BE2C (cell line): ENCODE measurements at places on chromosomes 12 and 14.
A peak's percentile ranks its signal among the peaks of the same experiment; 100 is the strongest.

DNA sequence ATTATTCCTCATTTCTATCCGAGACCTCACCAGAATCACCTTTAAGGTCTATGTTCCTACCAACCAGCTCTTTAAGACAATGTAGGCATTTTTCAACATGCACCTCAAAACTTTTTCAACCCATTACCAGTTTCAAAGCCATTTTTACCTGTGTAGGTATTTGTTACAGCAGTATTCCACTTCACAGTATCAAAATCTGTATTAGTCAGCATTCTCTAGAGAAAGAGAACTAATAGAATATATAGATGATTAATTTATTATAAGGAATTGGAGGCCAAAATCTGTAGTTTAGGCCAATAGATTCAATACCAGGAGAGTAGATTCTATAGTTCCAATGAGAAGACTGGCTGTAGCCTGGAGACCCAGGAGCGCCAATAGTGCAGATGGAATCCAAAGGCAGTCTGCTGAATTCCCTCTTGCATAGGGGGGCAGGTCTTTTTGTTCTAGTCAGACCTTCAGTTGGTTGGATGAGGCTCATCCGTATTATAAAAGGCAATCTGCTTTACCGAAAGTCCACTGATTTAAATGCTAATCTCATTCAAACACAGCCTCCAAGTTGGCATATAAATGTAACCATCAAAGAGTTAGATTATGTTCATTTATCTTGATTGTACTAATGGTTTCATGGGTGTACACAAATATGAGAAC, 151.6 kb upstream of the SYT1 start:
- no peak for DNase-seq

- no peak for DNase-seq
Observed at GRCh38 chr14:94617366-94617941, 5.3 kb downstream of the SERPINA3 start.

DNA sequence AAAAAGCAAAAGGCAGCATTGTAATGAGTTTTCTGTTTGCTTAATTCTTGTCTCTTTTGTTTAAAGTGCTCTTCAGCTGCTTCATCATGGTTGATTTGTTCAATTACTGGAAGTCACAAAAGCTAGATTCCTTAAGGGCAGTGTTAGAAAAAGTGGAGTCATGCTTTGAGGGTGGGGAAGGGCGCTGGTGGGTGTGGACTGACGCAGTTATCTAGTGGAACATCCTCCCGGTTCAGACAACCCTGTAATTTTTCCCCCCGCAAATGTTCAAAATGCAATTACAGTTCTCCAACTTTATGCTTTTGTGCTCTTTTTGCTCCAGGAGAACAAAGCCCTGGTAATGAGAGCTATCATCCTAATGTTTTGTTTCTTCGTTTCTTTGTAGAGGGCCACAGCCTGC, 2.1 kb downstream of the AKAP6 start:
- DNase-seq: no peak

GRCh38 chr12:89706986-89707702, 1.5 kb downstream of the ATP2B1 start:
- DNase-seq: peak; percentile 26

DNA sequence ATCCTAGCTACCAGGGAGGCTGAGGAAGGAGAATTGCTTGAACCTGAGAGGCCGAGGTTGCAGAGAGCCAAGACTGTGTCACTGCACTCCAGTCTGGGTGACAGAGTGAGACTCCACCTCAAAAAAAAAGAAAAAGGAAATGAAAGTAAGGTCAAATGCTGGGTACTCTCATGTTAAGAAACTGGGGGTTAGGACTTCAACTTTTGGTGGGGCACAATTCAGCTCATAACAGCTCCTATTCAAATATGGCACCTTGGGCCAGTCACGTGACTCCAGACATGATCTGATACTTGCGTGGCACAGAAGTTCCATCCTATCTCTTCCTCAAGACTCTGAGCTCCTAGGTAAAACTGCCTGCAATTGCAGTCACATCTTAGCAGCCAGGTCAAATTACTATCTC, 142.7 kb downstream of the EGLN3 start:
- no peak for DNase-seq

DNA sequence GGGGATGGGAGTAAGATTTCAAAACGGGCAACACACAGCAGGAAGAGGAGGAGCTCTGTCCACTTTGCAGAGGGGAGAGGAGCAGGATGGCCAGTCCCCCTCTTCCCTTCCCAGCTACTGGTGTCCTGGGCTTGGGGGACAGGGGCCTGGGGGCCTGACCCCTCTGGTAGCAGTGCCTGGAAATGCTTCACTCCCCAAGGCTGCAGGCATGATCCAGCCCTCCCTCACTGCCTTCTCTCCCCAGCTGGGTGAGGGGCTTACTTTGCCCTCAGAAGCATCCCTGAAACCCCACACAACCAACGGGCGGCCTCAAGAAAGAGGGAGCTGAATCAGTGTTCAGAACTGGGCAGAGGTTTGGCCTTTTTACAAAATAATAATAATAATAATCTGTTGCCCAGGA, 279.5 kb downstream of the DPF3 start:
- no peak for DNase-seq

- no peak for DNase-seq
Observed at GRCh38 chr14:93103392-93104080, 12.2 kb downstream of the ITPK1 start.

GRCh38 chr14:99736603-99737371, 52.7 kb downstream of the CYP46A1 start:
- no peak for DNase-seq

GRCh38 chr12:99600388-99600787, 47.2 kb upstream of the GARIN6 start:
- DNase-seq: no peak

DNA sequence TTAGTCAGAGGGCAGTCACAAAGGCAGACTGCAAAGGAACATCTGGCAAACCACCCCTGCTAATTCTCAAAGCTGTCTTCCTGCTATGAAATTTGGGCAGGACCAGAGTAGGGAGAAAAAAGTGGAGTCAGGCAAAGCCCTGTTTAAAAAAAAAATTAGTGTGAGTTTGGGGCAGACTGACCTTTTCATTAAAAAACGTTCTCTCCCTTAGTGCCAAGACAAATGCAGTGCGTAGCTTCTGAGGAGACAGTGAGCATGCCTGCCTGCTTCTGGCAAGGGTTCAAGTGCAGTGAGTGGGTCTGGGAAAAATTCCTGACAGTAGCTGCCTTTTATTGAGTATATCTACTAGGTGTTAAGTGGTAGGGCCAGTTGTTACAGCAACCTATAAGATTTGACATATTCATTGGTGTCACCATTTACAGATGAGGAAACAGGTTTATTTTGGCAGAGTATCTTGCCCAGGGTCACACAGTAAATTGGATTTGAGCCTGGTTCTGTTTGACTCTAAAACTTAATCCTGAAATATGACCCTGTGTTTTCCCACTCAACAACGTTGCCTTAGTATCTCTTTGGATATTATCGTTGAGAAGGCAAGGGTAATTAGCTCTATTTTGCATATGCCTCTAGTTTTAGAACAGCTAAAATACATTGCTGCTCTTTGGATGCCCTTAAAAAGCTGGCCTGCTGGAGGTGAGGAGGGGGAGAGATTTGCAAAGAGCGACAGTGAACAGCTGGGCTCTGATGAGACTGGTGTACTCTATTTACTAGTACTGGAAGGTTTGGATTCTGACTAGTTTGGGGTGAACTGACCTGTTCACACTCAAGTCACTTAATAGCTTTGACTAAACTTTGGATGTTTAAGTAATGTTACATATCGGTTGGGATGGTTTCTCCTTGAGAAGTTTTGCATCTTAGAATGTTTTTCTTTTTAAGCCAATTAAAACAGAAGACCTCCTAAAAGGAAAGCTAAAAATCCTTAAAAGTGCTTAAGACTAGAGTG, 72.8 kb downstream of the PAPOLA start:
- DNase-seq: no peak

- peak; percentile 46 for DNase-seq
Observed at GRCh38 chr12:123938679-123939480, 33.8 kb downstream of the CCDC92 start.

DNA sequence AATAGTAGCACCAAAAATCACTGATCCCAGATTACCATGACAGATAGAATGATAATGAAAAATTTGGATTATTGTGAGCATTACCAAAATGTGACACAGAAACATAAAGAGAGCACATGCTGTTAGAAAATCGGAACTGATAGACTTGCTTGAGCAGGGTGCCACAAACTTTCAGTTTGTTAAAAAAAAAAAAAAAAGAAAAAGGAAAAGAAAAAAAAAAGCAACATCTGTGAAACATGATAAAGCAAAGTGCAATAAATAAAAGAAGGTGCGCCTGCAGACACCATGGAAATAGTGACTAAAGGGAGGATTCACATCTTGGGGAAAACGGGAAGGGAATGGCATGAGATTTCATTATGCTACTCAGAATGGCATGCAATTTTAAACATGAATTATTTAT, 6.6 kb upstream of the PARP11 start:
- no peak for DNase-seq

DNA sequence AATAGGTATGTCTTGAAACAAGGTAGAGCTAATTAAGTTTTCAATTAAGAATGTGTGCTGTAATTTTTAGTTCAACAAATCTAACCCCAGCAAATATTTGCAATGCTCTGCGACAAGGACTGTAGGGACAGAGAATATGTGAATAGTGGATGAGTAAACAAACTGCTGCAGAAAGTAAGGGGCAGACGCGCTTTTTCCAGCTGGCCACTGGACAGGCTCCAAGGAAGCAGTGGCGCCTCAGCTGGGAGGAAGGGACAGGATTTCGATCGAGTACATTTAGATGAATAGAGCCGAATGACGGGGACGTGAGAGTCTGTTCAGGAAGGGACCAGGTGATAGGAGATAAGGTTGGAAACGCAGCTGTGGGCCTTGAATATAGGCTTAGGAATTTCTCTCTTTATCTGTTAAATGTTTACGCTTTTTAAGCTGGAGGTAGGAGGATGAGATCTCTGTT, 69.3 kb downstream of the ELK3 start:
- DNase-seq: peak; percentile 53

DNA sequence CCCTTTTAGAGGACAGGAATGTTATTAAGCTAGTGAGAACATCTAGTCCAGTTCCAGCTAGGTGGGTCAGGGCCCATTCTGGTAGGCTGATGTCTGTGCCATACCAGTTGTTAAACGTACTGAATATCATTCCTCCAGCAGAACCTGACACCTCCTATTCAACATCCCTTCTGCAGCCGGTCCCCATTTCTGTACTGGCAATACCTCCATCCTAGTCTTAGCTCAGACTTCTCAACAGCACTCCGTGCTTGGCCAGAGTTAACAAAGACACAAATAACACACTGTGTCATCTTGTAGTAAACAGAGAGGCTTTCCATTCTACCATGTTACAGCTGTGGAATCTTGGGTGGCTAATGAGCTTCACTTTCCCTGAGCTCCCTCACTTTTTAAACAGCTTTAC, 94.3 kb upstream of the PDE3A start:
- DNase-seq: no peak

DNA sequence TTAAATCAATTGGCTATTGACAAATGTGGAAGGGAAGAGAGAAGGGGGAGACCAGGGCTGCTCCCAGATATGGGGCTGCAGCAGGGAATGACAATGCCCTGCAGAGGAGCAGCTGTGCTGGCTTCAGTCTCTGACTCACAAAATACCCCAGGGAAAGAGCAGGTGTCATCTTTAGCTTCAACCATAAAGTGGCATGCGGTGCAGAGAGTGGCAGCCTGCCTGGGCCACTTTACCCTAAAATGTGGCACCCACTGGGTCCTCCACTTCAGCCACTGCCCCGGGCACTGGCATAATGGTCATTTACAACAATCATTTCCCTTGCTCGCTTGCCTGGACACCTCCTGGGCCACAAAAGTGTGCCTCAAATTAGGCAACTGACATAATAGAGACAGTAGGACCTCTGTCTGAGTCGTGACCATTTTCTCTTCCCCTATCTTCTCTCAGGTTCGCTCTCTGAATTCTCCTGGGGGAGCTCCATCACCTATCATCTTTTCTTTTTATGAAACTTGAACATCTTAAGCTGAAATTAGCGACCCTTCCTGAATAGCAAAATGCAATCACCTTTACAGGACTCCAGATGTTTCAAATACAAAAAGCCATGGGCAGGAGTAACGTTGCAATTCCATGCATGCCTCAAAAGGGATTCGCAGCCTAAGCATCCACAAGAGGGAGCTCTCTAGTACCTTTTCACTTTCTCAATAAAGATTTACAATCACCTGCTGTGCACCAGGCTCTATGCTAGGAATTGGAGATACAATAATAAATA, 179.9 kb upstream of the ATF7IP start:
- DNase-seq: peak; percentile 34

GRCh38 chr14:86086962-86087361, 557.0 kb downstream of the FLRT2 start:
- DNase-seq: no peak

- no peak for DNase-seq
Observed at GRCh38 chr14:38522724-38523123, 266.8 kb upstream of the CLEC14A start.

DNA sequence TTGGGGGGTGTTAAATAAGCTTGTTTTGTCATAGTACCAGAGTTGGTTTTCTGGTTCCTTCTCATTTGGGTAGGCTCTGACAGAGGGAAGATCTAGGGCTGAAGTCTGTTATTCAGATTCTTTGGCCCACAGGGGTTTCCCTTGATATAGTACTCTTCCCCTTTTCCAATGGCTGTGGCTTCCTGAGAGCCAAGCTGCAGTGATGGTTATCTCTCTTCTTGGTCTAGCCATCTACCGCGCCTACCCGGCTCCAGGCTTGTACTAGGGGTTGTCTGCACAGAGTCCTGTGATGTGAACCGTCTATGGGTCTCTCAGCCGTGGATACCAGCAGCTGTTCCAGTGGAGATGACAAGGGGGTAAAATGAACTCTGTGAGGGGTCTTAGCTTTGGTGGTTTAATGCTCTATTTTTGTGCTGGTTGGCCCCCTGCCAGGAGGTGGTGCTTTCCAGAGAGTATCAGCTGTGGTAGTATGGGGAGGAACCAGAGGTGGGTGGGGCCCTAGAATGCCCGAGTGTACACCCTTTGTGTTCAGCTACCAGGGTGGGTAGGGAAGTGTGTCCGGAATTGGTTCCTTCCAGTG, 209.7 kb downstream of the GPHN start:
- DNase-seq: peak; percentile 16

- DNase-seq: no peak
Observed at GRCh38 chr14:105326891-105327694, 12.5 kb downstream of the PACS2 start.

- no peak for DNase-seq
Observed at GRCh38 chr12:42468341-42468821, 121.2 kb downstream of the PRICKLE1 start.

GRCh38 chr12:56839915-56840325, 76.8 kb downstream of the HSD17B6 start:
- peak; percentile 54 for DNase-seq

DNA sequence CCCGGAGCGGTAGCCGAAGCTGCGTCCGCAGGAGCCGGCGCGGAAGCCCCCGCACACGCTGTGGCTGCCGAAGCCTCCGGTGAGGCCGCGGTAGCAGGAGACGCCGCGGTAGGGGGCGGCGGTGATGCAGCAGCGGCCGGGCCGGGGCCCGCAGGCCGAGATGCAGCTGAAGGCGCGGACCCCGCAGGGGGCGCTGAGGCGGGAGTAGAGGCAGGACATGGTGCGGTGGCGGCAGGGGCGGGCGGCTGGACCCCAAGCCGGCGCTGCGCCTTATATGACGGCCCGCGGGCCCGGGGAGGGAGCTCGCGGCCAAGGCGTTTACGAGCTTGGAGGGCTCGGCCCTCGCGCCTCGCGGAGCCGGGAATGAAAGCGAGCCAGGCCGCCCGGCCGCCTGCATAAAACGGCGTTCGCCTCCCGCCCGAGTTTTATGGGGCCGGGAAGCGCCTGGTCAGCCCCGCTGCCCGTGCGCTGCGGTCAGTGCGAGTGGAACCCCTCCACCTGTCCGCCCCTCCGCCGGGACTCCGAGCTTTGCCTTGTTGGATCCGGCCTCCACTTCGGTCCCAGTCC, 16.0 kb upstream of the KRT86 start:
- DNase-seq: peak; percentile 56
